Upper lobe of right lung (tissue), 1 donor: ENCODE measurements at places on chromosomes 11 and 22. TPM values are rescaled to one million over a fixed set of nuclear protein-coding genes. Genes with fewer than 3 reads are reported as not detected.

Gene MS4A15
- 147 TPM for total RNA-seq

Gene MMP13
- not detected for total RNA-seq

Gene CARNS1
- total RNA-seq, result 2.7 TPM

Gene SLC22A8
- total RNA-seq, result not detected

Gene TRIM66
- total RNA-seq, result 15.0 TPM

Gene SPI1
- 168 TPM for total RNA-seq

Gene PACSIN2
- 128 TPM for total RNA-seq

Gene MOGAT2
- total RNA-seq, result not detected

Gene RASD2
- 4.1 TPM for total RNA-seq

Gene OR8A1
- total RNA-seq, result not detected

GRCh38 chr11:17159441-17159840 is 48.3 kb downstream of the PIK3C2A start:
- no peaks in the 10 kb centered on the region for H3K27me3 ChIP-seq
- H3K4me1 ChIP-seq, result peaks cover 50% of the 10 kb centered on the region
- no peak overlapping the region for H3K27ac ChIP-seq
- H3K4me3 ChIP-seq, result no peak overlapping the region
- H3K36me3 ChIP-seq, result no peaks in the 10 kb centered on the region

DNA sequence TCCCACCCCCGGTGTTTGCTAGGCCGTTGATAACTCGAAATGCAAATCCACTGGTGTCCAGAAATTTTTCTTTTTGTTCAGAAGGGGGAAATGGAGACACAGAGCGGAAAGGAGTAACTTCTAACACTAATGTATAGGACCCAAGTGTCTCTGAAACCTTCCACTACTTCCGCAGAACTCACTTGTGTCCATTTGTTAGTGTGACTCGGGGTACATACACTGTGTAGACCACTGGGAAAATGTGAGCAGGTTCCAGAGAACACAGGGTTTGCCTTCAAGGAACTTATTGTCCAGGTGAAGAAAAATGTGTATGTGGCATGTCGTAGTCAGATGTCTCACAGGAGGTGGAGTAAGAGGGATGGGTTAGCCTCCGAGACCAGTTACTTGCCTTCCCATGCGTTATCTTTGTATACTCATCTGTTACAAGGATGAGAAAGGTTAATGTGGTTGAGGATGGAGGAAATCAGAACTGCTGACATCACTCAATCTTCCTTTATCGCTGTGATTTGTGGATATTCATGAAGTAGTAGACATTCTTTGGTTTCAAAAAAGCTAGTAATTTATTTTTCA is 857 bp downstream of the ARCN1 start:
- H3K36me3 ChIP-seq, result peaks cover 7% of the 10 kb centered on the region
- H3K27ac ChIP-seq, result peak overlapping the region; percentile 99
- peak overlapping the region; percentile 99 for H3K4me3 ChIP-seq
- no peaks in the 10 kb centered on the region for H3K27me3 ChIP-seq
- H3K4me1 ChIP-seq, result peaks cover 43% of the 10 kb centered on the region

GRCh38 chr11:133942577-133942976 is 14.2 kb downstream of the IGSF9B start:
- H3K36me3 ChIP-seq, result no peaks in the 10 kb centered on the region
- H3K4me1 ChIP-seq, result peaks cover 9% of the 10 kb centered on the region
- peaks cover 5% of the 10 kb centered on the region for H3K27me3 ChIP-seq
- no peak for DNase-seq
- no peak overlapping the region for H3K4me3 ChIP-seq
- no peak overlapping the region for H3K27ac ChIP-seq

- no peaks in the 10 kb centered on the region for H3K36me3 ChIP-seq
- DNase-seq, result no peak
- no peaks in the 10 kb centered on the region for H3K4me1 ChIP-seq
Observed at GRCh38 chr11:11722246-11722645, 100.4 kb upstream of the GALNT18 start.

- no peaks in the 10 kb centered on the region for H3K36me3 ChIP-seq
- no peaks in the 10 kb centered on the region for H3K27me3 ChIP-seq
- no peak for DNase-seq
- H3K27ac ChIP-seq, result no peak overlapping the region
- H3K4me1 ChIP-seq, result peaks cover 2% of the 10 kb centered on the region
Observed at GRCh38 chr11:110425751-110426545, 3.8 kb upstream of the FDX1 start.

DNA sequence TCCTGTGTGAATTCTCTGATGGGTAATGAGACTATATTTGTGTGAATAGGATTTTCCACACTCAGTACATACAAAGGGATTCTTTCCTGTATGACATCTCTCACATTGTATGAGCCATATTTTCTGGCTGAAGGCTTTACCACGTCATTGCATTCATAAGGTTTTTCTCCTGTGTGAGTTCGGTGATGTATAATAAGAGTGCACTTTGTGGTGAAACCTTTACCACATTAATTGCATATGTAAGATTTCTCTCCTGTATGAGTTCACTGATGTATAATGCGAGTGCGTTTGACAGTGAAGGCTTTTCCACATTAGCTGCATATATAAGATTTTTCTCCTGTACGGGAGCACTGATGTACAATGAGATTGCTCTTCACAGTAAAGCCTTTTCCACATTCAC is 455.4 kb upstream of the CNTN5 start:
- DNase-seq, result no peak
- H3K4me3 ChIP-seq, result no peak overlapping the region
- no peaks in the 10 kb centered on the region for H3K27me3 ChIP-seq
- H3K4me1 ChIP-seq, result no peaks in the 10 kb centered on the region

GRCh38 chr11:134580610-134580975 is 168.6 kb upstream of the B3GAT1 start:
- peaks cover 27% of the 10 kb centered on the region for H3K27me3 ChIP-seq
- H3K36me3 ChIP-seq, result no peaks in the 10 kb centered on the region
- no peak overlapping the region for H3K4me3 ChIP-seq
- H3K27ac ChIP-seq, result no peak overlapping the region
- H3K4me1 ChIP-seq, result peaks cover 14% of the 10 kb centered on the region

- H3K36me3 ChIP-seq, result peaks cover 11% of the 10 kb centered on the region
- no peak for DNase-seq
- H3K27ac ChIP-seq, result no peak overlapping the region
- no peaks in the 10 kb centered on the region for H3K4me1 ChIP-seq
- no peaks in the 10 kb centered on the region for H3K27me3 ChIP-seq
Observed at GRCh38 chr22:45823336-45823735, 151.7 kb downstream of the ATXN10 start.

GRCh38 chr11:108034952-108035351 is 26.3 kb downstream of the CUL5 start:
- H3K4me1 ChIP-seq, result no peaks in the 10 kb centered on the region
- no peak overlapping the region for H3K4me3 ChIP-seq
- no peaks in the 10 kb centered on the region for H3K27me3 ChIP-seq
- peaks cover 27% of the 10 kb centered on the region for H3K36me3 ChIP-seq

DNA sequence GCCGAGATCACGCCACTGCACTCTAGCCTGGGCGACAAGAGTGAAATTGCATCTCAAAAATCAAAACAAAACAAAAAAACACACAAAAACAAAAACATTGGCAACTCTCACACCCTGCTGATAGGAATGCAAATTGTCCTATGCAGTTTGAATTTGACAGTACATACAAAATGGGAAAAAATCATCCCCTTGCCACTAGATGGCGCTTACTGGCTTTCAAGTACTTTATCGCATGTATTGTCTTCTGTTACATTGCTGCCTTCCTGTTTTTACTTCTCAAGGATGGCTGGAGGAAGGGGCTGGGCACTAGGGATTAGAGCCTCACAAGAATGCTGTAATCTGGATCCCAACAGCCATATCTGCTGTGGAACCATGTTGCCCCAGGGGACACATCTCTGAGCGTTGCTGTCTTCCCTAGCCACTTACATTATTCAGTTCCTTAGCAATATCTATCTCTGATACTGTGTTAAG is 59.4 kb upstream of the A4GALT start:
- H3K27ac ChIP-seq, result no peak overlapping the region
- H3K4me1 ChIP-seq, result no peaks in the 10 kb centered on the region
- no peaks in the 10 kb centered on the region for H3K36me3 ChIP-seq
- no peak overlapping the region for H3K4me3 ChIP-seq

DNA sequence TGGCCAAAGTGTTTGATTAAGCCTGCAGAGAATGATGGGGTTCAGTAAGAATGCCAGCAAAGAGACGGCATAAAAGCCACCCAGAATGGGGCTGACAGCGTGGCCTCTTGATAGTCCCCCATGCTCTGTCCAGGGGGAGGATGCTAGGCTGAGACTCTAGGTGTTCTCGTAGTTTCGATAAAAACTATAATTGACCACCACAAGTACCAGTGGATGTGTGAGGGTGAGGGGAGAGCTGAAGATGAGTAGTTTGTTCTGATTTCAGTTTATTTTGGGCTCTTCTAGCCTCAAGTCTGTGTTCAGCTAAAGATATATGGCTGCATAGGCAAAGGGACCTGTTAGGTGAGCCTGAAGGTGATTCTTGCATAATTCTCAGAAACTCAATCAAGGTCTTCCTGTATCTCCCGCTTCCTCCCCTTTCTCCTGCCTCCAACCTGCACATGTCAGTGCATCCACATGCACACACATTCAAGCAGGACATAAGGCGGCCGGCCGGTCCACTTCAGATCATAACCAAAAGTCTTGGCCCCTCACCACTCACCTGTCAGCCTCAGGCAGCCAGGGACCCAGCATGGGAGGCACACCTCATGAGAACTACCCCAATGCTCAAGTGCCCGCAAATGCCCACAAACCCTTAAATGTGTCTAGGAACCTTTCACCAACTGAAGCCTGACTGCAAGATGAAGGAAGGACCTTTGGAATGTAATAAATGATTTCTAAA is 31.2 kb downstream of the FLI1 start:
- peaks cover 88% of the 10 kb centered on the region for H3K4me1 ChIP-seq
- no peak for DNase-seq
- H3K4me3 ChIP-seq, result no peak overlapping the region
- no peaks in the 10 kb centered on the region for H3K36me3 ChIP-seq
- no peaks in the 10 kb centered on the region for H3K27me3 ChIP-seq

DNA sequence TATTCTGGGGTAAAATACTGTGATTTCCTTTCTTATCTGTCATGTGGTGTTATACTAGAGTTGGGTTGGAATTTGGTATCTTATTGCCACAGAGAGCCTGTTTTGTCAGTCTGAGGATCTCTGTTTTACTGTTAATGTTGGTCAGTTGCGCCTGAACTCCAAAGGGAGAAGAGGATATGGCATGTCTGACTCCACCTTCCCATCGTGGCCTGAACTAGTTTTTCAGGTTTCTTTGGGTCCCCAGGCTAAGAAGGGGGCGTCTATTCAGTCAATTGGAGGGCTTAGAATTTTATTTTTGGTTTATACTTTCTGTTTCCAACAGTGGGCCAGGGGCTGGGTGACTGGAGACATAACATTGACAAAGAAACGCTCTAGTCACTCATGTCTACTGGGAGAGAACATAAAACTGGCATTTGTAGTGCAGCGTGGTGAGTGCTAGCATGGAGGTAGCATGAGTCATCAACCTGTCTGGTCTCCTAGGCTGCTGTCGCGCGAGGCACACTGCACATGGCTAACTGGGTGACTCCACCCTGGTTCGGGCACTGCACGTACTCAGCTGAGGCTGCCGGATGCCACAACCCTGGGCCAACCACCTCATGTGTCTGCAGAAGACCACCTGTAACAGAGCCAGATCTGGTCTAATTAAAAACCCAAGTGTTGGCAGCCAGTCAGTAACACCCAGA is 120.1 kb upstream of the OR9Q1 start:
- H3K4me1 ChIP-seq, result no peaks in the 10 kb centered on the region
- no peaks in the 10 kb centered on the region for H3K36me3 ChIP-seq
- H3K27ac ChIP-seq, result no peak overlapping the region
- no peak for DNase-seq

DNA sequence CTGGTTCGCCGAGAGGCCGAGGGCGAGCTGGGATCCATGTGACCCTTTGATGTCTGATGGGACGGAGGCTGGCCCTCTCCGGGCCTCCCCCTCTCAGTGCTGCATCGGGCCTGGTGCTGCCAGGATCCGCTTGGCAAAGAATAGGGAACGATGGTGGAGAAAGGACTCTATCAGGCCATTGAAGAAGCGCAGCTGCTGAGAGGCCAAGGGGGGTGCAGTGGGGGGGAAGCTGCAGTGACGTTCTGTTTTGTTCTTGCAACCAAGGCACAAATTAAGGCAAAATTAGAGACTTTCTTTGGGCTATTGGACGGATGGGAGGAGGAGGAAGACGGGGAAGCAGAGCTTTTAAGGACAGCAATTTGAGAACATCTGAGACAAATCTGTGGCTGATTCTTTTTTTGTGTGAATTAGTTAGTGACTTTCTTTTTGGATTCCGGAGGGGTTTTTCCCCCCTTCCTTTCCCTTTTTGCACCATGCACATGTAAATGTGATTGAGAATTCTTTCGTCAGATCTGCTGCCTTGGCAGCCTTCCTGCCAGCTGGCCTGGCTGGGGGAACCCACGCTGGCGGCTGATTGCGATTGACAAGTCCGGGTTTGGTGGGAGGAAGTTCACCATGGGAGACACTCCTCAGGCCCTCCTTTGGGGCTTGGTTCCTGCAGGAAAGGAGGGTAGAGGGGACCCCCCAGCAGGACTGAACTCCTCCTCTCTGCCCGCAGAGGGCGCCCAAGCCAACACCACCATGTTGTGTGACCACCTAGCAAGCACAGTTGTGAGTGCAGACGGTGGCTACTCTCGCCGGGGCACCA is 214.6 kb downstream of the NTM start:
- H3K4me3 ChIP-seq, result no peak overlapping the region
- peaks cover 12% of the 10 kb centered on the region for H3K27me3 ChIP-seq

- no peak overlapping the region for H3K4me3 ChIP-seq
- H3K27me3 ChIP-seq, result no peaks in the 10 kb centered on the region
- H3K36me3 ChIP-seq, result no peaks in the 10 kb centered on the region
- no peaks in the 10 kb centered on the region for H3K4me1 ChIP-seq
- H3K27ac ChIP-seq, result no peak overlapping the region
- no peak for DNase-seq
Observed at GRCh38 chr11:57466680-57467079, 6.4 kb downstream of the RTN4RL2 start.

GRCh38 chr11:130420478-130421198 is 7.8 kb downstream of the ADAMTS8 start:
- peaks cover 4% of the 10 kb centered on the region for H3K27me3 ChIP-seq
- H3K4me3 ChIP-seq, result no peak overlapping the region
- no peaks in the 10 kb centered on the region for H3K36me3 ChIP-seq
- peaks cover 20% of the 10 kb centered on the region for H3K4me1 ChIP-seq
- peak overlapping the region; percentile 77 for H3K27ac ChIP-seq

- no peak overlapping the region for H3K4me3 ChIP-seq
- no peaks in the 10 kb centered on the region for H3K4me1 ChIP-seq
- H3K27me3 ChIP-seq, result no peaks in the 10 kb centered on the region
- no peak for DNase-seq
- H3K27ac ChIP-seq, result no peak overlapping the region
Observed at GRCh38 chr11:15180212-15180792, 65.6 kb downstream of the INSC start.

- H3K4me1 ChIP-seq, result no peaks in the 10 kb centered on the region
- no peak for DNase-seq
- H3K27ac ChIP-seq, result no peak overlapping the region
- no peaks in the 10 kb centered on the region for H3K36me3 ChIP-seq
- no peak overlapping the region for H3K4me3 ChIP-seq
Observed at GRCh38 chr22:34877506-34877905, 188.5 kb upstream of the ISX start.

GRCh38 chr11:124760205-124760652 is 1.9 kb downstream of the ESAM start:
- peaks cover 17% of the 10 kb centered on the region for H3K36me3 ChIP-seq
- peak overlapping the region; percentile 73 for H3K4me3 ChIP-seq
- H3K27ac ChIP-seq, result peak overlapping the region; percentile 89
- DNase-seq, result peak; percentile 75
- H3K4me1 ChIP-seq, result peaks cover 41% of the 10 kb centered on the region
- H3K27me3 ChIP-seq, result peaks cover 22% of the 10 kb centered on the region

GRCh38 chr11:12053606-12054361 is 45.4 kb upstream of the DKK3 start:
- H3K36me3 ChIP-seq, result no peaks in the 10 kb centered on the region
- H3K4me3 ChIP-seq, result no peak overlapping the region
- DNase-seq, result no peak
- H3K27ac ChIP-seq, result no peak overlapping the region
- H3K27me3 ChIP-seq, result no peaks in the 10 kb centered on the region
- H3K4me1 ChIP-seq, result peaks cover 5% of the 10 kb centered on the region
